ENCODE measurements at places on chromosomes 11 and 22.

- peak; percentile 68 for DNase-seq
These were observed 9.3 kb upstream of the FXYD6 start for GRCh38 chr11:117885777-117886176.

GRCh38 chr22:48153726-48154125 is 1391.3 kb downstream of the TBC1D22A start:
- no peak for DNase-seq

- no peak for DNase-seq
These were observed 46.4 kb downstream of the MORC2 start for GRCh38 chr22:30922151-30922611.

DNA sequence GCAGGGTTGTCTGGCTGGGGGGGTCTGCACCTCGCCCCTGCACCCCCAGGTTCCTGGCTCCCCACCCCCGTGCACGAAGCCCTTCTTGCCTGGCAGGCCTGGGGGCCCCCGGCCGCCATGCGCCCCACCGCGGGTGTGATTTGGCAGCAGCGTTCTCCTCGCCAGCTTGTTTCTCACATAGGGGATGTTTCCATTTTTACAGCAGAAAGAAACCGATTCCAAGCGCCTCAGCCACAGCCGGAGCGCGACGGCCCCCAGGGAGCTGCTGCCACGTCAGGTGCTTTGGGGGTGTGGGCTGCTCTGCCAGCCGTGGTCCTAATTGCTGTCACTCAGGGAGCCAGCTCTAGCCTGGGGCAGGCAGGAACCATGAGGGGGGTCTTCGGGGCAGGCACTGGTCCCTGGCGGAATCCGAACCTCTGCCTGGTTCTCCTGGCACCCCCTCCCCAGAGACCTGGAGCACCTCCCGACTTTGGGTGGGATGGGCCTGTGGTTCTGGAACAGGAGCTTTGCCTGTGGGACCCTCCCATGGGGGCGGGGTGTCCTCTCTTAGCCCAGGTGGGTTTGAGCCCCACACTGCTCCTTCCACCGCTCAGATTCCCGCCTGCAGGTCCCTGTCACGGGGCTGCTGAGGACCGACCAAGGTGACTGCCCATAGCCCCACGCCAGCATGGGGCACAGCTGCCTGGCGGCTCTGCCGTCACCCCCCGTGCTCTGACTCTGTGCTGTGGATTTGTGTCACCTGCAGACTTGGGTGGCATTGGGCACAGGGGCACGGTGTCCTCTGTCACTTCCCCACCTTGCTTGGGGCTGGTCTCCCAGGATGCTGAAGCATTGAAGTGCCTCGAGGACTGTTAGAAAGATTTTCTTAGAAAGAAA is 54.0 kb downstream of the RTN4R start:
- DNase-seq: no peak

DNA sequence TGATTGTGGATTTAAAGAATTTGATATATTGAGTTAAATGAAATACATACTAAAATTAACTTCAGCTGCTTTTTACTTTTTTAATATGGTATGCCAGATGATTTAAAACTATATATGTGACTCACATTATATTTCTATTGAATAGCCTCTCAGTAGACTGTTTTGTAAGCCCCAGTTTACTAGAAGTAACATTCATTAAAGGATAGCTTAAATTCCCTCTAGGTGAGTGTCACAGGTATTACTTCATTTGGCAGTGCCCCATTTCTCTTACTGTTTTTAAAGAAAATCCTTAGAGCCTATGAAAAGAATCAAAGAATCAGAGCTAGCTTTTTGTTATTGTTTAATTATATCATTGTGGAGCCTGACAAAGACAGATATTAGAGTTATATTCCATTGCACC is 48.6 kb downstream of the ZC3H12C start:
- DNase-seq: no peak

DNA sequence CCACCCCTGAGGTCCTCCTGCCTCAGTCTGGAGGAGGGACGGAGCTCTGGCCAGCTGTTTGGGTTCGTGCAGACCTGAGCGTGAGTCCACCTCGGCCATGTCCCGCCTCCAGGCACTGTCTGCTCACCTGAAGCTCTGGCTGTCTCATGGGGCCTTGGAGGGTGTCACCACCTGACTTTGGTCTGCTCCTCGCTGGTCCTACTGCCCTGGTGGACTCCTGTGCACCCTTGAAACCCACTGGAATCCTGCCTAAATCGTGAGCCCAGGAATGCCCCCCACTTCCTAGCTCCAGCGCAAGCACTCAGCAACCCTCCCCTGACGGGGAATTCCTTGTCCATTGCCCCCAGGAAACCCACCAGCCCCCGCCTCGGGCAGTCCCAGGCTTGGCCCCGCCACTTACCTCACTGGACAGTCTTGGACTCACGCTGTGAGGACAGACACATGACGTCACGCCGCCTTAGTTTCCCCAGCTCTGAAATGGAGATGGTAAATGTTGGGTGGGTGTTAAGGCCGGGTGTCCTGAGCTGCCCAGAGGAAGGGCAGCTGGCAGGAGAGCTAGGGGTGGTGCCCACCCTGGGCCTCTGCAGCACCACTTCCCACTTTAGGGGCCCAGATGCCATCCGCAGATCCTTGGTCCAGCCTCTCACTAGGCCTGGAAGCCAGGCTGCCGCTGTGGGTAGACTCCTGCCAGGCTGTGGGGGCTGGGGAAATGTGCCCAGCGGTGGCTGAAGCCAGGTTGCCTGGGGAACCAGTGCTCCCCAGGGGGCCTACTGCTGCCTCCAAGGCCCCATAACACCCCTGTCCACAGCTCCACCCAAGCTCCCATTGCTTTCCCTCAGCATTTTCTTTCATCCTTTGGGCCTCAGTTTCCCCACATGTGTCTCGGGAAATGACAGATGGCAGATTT is 18.2 kb upstream of the TBX1 start:
- DNase-seq: no peak

GRCh38 chr11:32420937-32421901 is 14.1 kb downstream of the WT1 start:
- no peak for DNase-seq

GRCh38 chr11:75677909-75678308 is 9.1 kb upstream of the MAP6 start:
- DNase-seq: no peak

GRCh38 chr11:44630511-44631210 is 65.2 kb downstream of the CD82 start:
- DNase-seq: no peak

DNA sequence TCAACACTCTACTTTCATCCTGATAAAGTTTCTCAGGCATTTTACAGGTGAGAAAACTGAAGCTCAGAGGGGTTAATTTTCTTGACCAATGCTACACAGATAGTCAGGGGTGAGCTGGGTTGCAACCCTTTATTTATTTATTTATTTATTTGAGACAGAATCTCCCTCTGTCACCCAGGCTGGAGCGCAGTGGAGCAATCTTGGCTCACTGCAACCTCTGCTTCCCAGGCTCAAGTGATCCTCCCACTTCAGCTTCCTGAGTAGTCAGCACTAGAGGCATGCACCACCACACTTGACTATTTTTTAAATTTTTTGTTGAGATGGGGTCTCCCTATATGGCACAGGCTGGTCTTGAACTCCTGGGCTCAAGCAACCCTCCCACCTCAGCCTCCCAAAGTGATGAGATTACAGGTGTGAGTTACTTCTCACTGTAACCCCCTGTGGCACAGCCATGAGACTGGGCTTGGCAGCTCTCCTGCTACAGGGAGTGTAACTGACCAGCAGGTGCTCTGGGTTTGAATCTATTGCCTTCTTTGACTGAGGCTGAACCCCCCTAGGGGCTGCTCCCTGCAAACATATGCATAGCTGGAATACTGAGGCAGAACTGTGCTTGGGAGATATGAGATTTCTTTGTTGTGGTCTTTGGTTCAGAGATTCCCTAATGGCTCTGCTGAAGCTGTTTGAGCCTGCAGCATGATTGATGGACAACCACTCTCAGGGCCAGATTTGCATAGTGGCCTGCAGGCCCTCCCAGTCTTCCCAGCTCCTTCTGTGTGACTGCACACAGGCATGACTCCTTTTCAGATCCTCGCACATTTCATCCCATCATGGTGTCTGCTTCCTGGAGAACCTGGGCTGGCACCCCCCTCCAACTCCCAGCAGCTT is 6.1 kb downstream of the C11orf96 start:
- no peak for DNase-seq

DNA sequence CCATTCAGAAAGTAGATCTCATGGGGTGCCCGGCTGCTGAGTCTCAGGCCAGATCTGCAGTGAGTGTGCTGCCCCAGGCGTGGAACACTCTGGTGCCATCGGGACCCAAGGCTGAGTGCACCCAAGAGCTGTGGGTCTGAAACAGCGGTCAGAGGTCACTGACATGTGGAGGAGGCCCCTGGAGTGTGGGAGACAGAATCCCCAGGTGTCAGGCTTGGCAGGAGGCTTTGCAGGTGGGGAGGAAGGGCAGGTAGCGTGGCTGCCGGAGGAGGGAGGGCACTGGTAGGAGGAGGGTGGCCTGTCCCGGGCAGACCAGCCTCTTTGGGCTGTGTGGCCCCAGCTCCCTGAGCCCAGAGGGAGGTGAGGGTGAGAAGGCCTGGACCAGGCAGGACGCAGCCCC is 31.7 kb upstream of the KRTAP5-6 start:
- DNase-seq: no peak

- DNase-seq: no peak
These were observed 56.3 kb upstream of the ATXN10 start for GRCh38 chr22:45615364-45615763.

GRCh38 chr22:21938071-21938822 is 14.4 kb downstream of the PPM1F start:
- peak; percentile 90 for DNase-seq

GRCh38 chr11:12122083-12122482 is 11.7 kb downstream of the MICAL2 start:
- peak; percentile 27 for DNase-seq

- DNase-seq: no peak
These were observed 682.2 kb upstream of the RAG2 start for GRCh38 chr11:37280200-37280599.

- DNase-seq: no peak
These were observed 6.2 kb downstream of the FAM168A start for GRCh38 chr11:73591743-73592142.

- DNase-seq: no peak
These were observed 2.7 kb upstream of the VPS37C start for GRCh38 chr11:61163714-61164605.

DNA sequence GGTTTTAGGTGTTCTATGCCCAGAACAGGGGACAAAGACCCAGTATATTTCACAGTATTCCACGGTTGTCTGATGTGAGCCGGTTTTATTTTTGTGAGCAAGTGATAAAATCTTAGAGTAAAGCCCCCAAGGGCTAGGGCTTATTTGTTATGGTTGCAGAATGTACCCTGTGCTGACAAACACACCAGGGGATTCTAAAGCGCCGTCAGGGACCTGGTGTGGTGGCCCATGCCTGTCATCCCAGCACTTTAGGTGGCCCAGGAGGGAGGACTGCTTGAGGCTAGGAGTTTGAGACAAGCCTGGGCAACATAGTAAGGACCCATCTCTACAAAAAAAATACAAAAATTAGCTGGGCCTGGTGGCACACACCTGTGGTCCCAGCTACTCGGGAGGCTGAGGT is 22.8 kb downstream of the MRPL21 start:
- DNase-seq: no peak

- DNase-seq: no peak
These were observed 217.3 kb downstream of the RAB38 start for GRCh38 chr11:87957961-87958360.

- DNase-seq: no peak
These were observed 279.6 kb upstream of the PITPNB start for GRCh38 chr22:28198692-28199091.

DNA sequence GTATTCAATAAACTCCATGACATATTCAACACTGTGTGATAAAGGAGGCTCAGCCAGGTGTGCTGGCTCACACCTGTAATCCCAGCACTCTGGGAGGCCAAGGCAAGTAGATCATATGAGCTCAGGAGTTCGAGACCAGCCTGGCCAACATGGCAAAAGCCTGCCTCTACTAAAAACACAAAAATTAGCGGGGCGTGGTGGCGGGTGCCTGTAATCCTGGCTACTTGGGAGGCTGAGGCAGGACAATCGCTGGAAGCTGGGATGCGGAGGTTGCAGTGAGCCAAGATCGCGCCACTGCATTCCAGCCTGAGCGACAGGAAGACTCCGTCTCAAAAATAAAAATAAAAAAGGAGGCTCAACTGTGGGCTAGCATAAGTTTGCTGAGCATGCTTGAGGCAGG is 4.1 kb upstream of the SLC25A18 start:
- DNase-seq: no peak

- DNase-seq: no peak
These were observed 33.5 kb upstream of the RASL10A start for GRCh38 chr22:29348956-29349355.

DNA sequence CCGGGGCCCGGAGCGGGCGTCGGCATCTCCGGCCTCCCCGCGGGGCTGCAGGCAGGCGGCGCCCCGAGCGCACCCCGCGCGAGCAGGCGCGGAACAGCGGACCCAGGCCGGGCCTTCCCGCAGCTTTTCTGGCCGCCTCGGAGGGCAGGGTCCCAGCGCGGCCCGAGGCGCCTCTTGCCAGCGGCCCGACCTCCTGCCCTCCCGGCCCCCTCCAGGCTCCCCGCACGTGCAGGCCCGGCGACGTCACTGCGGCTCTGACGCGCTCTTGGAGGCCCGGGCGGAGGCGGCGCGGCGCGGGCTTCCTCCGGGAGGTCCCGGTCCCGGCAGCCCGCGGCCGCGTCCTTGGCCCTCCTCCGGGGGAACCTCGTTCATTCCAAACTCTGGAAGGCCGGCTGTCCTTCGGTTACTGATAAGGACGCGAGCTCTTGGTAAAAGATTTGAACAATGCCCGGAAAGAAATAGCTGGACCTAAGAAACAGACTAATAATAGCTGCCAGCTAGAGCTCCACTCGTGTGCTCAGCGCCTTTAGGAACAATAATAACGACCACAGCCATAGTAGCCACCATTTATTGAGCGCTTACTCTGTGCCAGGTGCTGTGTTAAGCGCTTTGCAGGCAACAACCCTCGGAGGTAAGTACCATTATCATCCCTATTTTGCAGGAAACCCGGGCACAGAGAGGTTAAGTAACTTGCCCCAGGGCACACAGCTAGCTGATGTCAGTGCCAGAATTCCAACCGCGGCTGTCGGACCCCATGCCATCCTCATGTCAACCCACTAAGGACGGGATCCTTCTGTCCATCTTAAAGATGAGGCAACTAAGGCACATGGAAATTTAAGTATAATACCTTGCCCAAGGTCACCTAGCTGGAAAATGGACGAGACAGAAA is 39.1 kb upstream of the CREB3L1 start:
- peak; percentile 33 for DNase-seq

DNA sequence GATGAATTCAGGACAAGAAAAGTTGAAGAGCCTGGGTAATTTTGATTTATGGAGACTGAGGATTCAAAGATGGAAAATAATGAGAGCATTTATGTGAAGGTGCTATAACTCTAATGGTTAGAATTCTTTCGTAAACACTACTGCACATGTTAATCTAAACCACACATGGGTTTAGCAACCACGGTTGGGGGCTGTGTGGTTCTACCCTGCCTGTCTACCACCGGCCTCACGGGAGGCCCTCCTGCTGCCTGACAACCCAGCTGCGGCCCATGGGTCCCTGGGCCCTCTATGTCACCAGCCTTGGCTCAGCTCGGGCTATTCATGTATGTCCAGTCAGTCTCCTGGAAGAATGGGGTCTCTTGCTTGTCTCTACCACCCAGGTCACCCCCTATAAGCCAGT is 68.5 kb upstream of the ARFGAP3 start:
- DNase-seq: no peak

GRCh38 chr11:1913271-1914060 is 6.0 kb upstream of the TNNT3 start:
- no peak for DNase-seq
